ENCODE measurements at places on chromosomes 6 and 20.

DNA sequence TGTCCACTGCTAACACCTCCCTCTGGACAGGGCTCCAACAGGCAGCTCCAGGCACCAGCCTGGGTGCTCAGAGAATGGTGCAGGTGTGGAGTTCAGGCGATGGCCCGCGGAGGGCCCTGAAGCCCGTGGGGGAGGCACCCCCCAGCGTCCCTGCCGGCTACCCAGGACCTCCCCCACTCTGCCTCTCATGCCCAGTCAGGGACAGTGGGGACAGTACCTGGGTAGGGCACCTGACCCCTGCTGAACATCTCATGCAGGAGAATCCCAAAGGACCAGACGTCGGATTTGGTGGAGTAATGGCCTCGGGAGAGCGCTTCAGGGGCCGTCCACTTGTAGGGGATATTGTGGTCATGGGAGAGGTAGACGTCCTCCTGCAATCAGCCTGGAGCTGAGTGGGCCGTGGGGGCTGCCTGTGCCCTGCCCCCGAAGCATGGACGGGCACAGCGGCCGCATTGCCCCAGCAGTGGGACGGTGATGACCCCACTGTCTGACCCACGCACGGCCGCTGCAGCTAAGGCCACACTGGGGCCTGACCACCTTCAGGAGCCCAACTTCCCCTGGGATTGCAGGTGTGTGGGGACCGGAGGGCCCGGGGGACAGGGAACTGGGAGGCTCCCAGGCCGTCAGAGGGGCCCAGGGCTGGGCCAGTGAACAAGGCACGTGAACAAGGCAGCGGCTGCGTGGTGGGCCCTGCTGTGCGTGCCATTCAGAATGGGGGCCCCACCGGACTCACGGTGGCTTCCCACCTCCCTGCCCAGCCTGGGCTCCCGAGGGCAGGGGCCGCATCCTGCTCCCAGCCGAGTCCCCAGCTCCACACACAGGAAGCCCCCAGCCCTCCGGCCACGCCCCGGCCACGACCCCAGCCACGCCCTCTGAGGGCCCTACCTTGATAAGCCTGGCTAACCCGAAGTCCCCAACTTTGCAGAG is 7.1 kb downstream of the PTK6 start:
- DNase-seq, result no peak

GRCh38 chr6:118511930-118512715 is 36.0 kb upstream of the PLN start:
- no peak for DNase-seq

GRCh38 chr20:57802765-57803507 is 93.1 kb upstream of the PMEPA1 start:
- DNase-seq, result no peak

- DNase-seq, result no peak
Measured at GRCh38 chr6:169824021-169824420, 72.6 kb downstream of the ERMARD start.

DNA sequence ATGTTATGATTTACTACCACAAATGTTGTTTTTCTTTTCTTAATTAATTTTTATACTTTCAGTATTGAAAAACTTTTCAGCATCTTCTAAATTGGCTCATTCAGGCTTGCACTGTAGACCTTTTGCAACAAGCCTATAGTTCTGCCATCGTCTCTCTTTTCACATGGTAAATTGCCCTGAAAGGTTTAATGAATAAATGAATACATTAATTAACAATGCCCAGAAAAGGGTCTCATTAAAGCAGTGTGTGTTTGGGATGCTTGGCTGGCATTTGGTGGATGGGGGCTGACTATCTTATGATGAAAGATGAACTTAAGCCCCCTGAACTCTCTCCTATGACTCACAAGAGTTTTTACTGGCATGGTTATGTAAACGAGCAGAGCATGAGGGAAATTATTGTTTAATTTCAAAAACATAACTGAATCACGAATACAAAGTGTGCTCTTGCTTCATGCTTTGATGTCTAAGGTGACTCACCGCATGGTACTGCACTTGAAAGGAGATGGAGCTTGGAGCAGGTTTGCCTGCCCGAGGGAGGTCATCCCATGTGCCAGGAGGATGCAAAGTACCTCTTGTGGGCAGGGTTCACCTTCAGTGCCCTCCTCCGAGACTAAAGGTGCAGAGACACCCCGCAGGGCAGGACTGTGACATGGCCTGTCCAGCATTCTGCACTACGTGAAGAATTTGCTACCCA is 13.8 kb upstream of the PCK1 start:
- no peak for DNase-seq

DNA sequence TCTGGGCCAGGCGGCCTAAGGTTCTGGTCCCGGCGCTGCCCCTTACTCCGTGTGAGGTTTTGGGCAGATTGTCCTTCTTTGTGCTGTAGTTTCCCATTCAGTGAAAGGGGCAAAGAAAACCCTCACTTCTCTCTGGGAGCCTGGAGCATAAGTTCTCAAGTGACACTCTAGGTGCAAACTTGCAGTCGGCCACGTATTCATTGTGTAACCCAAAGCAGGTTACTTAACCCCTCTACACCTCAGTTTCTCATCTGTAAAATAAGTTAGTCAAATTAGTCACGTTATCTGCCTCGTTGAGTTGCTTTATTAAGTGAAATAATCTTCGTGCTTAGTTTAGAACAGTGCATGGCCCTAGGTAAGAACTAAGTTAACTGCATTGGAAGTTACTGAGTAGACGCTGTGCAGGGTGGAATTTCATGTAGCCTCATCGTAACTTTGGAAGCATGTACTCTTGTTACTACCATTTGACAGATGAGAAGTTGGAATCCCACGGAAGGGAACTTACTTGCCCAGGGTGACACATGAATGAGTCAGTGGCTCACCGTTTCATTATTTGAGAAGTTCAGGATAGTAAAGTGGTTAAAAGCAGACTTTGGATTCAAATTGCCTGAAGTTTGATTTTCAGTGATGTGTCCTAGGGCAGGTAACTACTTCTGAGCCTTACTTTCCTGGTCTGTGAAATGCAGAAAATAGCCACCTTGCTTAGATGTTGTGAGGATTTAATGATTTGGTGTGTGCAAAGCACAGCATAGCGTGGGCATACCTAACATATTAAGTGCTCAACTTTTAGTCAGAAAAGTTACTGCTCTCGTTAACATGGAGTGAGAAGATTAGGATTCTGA is 556 bp upstream of the MROH8 start:
- DNase-seq, result no peak

- DNase-seq, result no peak
Measured at GRCh38 chr6:16306334-16306733, 67.9 kb downstream of the GMPR start.
